Frontal cortex (tissue), 4 donors: ENCODE measurements at places on chromosomes 2 and 18. TPM values are rescaled to one million over a fixed set of nuclear protein-coding genes. Genes with fewer than 3 reads are reported as not detected.

GRCh38 chr2:150767991-150768746, 280.7 kb upstream of the RND3 start:
- DNase-seq: no peak

GRCh38 chr18:59155153-59155552, 15.5 kb downstream of the SEC11C start:
- DNase-seq: no peak

The INHA gene
- 0.41 TPM for total RNA-seq

GRCh38 chr2:213016166-213016983, 135.0 kb downstream of the IKZF2 start:
- no peak for DNase-seq

DNA sequence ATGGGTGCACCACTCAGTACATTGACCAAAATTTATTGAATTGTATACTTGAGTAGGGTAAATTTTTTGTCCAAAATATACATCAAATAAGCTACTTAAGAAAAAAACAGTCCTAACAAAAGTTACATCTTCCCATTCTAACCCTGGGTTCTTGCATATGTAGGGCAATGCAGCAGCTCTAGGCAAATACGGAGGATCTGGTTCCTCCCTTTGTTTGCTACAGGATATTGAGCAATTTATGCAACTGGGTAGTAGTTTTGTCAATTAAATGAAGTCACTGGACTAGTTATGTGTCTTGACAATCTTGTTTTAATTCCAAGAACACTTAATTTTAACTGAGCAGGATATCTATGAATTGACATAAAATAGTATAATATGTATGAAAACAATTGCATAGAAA, 1507.2 kb upstream of the PIK3C3 start:
- DNase-seq: no peak

The ACTG2 gene
- 0.82 TPM for total RNA-seq

The PRSS56 gene
- total RNA-seq: under 0.01 TPM

- no peak for DNase-seq
These were observed 25.0 kb upstream of the RNF152 start for GRCh38 chr18:61917818-61918217.

DNA sequence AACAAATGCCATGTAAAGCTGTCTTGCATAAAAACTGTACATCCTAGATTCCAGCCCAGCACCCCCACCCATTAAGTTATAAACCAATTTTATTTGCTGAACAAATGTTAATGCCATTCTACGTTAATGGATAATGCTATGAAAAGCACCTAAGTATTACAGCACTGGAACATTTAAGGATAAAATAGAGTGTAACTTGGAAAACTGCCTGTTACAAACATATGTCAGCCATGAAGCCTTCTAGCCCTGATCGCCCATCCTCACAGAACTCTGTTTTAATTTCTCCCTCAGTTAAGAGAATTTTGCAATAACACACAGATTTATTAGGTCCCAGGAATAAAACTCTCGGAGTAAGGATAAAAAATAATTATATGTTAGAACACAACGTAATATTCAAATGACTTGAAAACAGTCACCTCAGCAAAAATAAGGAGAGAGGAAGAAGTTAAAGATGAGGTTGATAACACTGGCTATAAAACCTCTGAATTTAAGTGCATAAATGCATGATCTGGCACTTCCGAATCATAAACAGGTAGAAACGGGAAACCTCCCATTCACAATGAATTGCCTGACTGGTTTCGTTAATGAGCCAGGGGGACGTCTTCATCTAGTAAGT, 308.7 kb downstream of the AFF3 start:
- no peak for DNase-seq

DNA sequence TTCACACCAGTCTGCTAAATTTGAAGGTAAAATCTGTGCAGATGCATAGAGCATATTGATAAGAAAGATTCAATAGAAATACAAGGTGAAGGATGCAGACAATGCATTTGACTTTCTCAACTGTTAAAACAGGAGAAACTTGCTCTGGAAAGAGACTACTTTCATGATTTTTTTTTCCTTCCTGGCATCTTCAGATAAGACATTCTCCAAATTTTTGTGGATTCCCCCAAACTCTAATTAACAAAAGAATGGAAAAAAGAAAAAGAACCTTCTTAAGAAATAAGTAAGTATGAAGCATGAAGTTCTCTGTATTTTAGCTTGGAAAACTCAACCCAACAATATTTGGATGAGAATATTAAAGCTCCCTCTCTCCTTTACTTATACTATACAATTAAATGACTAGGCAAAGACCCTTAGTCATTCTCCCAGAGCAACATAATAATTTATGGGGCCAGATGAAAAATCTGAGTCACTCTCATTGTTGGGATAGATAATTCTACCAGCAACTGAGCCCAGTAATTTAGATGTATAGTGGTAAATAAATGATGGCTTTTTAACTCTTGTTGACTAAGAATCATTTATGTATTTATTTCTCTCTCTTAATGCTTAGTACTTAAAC, 298.7 kb upstream of the COL3A1 start:
- no peak for DNase-seq

GRCh38 chr2:236366397-236366796, 102.2 kb upstream of the ASB18 start:
- no peak for DNase-seq

DNA sequence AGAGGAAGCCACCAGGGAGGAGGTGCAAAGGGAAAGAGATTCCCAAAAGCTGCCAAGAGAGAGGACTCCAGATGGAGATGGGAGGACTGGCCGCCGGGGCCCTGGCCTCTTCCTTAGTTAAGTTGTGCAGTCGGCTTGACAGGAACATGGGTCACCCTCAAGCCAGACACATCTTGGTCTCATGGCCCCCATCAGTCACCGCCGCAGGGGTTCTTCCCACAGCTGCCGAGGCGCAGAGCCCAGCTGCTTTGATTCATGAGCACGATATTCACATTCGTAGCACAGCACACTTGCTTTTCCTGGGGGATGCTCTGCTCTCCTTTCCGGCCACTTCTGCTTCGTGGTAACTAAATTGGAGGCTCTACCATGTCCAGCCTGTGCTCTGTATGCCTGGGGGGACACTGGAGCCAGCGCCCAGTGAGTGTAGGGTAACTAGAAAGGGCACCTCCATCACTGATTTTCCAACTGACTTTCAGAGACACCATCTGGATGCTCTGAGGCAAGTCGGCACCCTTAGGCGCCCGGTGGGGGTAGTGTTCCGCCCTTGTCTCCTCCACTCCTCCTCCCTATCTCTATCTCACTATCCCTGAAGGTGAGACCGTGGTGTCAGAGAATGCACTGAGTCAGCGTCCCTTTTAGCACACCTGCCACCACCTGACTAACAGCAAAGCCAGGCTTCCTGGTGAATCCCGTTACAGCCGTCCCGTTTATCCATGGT, 13.3 kb downstream of the TWIST2 start:
- no peak for DNase-seq

GRCh38 chr2:238097988-238098871, 1.9 kb upstream of the ESPNL start:
- DNase-seq: no peak

The ACSL3 gene
- 250 TPM for total RNA-seq

The CAPN10 gene
- 30.6 TPM for total RNA-seq

GRCh38 chr2:238507836-238508235, 81.1 kb downstream of the ASB1 start:
- DNase-seq: no peak

DNA sequence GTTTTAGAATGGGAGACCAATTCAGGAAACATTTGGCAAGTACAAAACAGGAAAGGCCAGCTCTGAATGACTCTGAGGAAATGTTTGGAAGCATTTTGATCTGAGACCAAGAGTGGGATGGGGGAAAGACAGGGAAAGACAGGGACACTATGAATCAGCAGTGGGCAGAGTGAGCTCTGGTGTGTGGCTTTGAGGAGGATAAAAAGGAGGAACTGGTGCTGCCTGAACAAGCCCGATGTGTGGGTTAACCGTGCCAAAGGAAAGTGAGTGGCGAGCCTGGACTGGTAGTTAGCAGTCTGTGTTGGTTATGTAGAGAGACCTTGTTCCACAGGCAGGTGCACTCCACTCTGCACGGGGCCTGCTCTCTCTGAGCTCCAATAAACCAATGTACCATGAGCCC, 5.3 kb downstream of the MFSD6 start:
- DNase-seq: no peak

GRCh38 chr2:176892676-176893226, 319.8 kb upstream of the HNRNPA3 start:
- DNase-seq: no peak

GRCh38 chr18:63410792-63411191, 11.5 kb downstream of the VPS4B start:
- no peak for DNase-seq

- DNase-seq: no peak
These were observed 33.7 kb downstream of the SPAG16 start for GRCh38 chr2:213317929-213318328.

DNA sequence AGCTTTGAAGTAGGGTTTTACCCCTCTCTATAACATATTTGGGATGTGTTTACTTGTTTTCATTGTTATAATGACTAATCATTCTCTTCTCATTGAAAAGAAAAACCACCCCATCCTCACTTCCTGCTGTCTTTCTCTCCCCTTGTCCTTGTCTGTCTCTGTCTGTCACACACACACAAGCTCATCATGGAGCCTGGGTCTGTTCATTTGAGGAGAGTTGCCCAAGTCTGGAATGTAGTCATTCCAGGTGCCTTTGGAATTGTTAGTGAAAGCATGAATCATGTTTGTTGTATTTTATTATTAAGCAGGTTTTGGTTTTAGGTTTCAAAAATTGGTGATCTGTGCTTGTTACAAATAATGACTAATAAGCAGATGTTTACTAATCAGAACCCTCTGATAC, 133.5 kb upstream of the IL1R2 start:
- no peak for DNase-seq
